ENCODE measurements at places on chromosomes 3 and 15. TPM values are rescaled to one million over a fixed set of nuclear protein-coding genes. Genes with fewer than 3 reads are reported as not detected.

Gene CLRN1
- total RNA-seq: not detected

Gene POTEB2
- total RNA-seq: not detected

Gene DUOXA2
- not detected for total RNA-seq

Gene ACKR4
- 0.50 TPM for total RNA-seq

Gene SETD2
- 49.4 TPM for total RNA-seq

Gene SAMMSON
- total RNA-seq: not detected

Gene PEX5L
- total RNA-seq: not detected

Gene CPN2
- not detected for total RNA-seq

Gene RAB6B
- 0.32 TPM for total RNA-seq

Gene ATR
- total RNA-seq: 14.2 TPM

Measured in bladder microvascular endothelial cell (primary cell).